ENCODE measurements at places on chromosomes 1 and 21. TPM values are rescaled to one million over a fixed set of nuclear protein-coding genes. Genes with fewer than 3 reads are reported as not detected.

GRCh38 chr1:91124989-91125417 lies 103.2 kb upstream of the ZNF644 start:
- DNase-seq, result no peak

DNA sequence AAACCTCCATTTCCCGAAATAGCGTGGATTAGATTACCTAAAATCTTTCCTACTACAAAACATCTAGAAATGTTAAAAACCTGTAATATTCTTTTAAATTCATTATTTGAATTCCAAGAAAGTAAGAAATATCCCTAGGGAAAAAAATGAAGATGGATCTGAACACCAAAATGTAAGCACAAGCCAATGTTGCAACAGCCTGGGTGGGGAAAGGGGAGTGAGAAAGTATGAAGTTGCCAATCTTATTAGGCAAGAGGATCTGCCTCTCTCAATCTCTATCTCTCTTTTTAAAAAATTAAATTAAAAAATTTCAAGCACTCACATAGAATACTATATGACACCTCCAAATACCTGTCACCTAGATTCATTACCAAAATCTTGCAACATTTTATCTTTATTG lies 74.9 kb upstream of the IRF2BP2 start:
- DNase-seq, result no peak

- DNase-seq, result no peak
These were observed 711.2 kb downstream of the MRPL39 start for GRCh38 chr21:24895885-24896734.

The AMY1C gene
- not detected for total RNA-seq

DNA sequence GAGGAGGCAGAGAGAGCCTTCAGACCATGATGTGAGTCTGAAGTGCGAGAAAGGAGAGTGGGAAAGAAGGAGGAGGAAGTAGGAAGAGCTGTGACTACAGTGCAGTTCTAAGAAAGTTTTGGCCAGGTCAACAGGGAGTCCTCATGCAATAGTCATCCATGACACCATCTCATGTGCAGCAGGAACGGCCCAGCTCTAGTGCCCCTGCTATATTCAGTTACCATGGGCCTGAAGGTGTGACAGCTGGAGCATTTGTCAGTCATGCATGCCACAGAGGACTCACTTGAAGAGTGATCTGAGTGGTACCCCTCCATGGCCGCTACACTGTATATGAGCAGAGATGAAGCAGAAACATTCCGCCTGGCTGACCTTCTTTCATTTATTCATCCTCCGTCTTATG lies 77.9 kb downstream of the OMA1 start:
- DNase-seq, result no peak

- peak; percentile 22 for DNase-seq
These were observed 770 bp downstream of the NTNG1 start for GRCh38 chr1:107141491-107142126.

DNA sequence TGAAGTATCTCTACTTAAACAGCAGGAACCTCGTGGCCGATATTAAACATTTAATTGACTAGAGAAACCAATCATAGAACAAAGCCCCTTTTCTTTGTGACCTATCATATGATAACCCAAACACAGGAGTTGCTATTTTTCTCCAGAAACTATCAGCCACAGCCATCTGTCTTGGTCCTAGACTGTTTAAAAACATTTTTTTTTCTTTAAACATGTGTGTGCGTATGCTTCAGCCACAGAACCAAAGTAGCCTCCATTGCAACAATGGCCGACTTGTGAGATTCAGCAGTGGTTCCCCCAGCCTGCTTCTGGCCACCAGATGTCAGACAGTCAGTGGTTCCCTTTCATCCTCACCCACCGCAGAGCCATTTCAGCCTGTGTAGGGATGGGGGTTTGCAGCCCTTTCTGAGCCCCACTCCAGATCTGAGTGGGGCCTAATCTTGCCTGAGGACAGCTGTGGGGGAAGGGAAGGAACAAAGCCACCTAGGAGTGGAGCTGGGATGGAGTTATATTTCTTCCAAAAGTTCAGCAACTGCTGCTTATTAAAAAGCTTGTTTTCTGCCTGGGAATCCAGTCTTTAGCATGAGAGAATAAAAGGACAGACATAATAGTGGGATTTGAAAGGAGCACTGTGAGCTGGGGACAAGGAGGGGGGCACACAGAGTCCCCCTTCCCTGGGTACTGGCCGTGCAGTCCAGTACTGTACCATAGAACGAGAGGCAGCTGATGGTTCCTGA lies 11.7 kb upstream of the IGSF3 start:
- DNase-seq, result no peak

DNA sequence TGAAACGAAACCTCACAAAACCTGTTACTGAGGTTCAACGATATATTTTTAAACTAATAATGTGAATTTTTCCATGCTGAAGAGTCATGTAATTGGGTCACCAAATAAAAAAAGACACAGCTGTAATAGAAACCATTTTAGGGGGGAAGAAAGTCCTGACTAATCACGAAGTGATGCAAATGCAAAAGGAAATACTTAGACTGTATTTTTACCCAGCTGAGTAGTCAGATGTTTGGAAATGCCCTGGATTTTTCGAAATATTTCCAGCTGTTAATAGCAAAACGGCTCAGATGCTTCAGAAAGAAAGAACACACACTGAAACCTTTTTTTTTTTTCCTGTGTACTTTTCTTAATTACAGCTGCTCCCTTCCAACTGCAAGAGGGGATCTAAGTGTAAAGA lies 210.3 kb downstream of the SETD4 start:
- no peak for DNase-seq

DNA sequence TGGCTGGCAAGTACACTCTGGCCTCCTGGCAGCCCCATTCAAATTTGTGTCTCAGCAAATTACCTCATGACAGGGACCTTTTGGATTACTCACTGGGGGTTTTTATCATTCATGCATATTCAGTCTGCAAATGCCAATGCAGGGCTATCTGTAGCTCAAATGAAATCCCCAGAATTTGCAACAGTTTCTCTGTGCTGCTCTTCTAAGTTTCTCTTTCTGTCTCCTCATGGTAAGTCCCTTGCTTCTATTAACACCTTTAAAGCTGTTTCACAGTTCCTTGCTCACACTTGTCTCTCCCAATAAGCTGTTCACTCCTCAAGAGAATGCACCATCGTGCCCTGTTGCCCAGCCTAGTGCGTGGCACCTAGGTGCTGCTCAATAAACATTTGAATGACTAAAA lies 3.3 kb upstream of the FAM78B start:
- no peak for DNase-seq

DNA sequence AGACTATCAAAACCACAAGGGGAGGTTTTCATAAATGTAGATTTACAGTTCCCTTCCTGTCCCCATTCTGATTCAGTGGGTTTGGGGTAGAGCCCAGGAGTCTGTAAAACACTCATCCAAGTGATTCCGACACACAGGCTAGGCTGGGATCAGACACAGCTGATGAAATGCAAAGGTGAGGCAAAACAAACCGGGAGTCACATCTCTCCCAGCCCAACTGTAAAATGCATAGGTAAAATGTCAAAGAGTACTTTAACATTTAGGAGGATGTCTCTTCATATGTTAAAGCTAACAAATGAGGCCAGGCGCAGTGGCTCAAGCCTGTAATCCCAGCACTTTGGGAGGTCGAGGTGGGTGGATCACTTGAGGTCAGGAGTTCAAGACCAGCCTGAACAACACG lies 45.0 kb downstream of the ZNF281 start:
- DNase-seq, result no peak

DNA sequence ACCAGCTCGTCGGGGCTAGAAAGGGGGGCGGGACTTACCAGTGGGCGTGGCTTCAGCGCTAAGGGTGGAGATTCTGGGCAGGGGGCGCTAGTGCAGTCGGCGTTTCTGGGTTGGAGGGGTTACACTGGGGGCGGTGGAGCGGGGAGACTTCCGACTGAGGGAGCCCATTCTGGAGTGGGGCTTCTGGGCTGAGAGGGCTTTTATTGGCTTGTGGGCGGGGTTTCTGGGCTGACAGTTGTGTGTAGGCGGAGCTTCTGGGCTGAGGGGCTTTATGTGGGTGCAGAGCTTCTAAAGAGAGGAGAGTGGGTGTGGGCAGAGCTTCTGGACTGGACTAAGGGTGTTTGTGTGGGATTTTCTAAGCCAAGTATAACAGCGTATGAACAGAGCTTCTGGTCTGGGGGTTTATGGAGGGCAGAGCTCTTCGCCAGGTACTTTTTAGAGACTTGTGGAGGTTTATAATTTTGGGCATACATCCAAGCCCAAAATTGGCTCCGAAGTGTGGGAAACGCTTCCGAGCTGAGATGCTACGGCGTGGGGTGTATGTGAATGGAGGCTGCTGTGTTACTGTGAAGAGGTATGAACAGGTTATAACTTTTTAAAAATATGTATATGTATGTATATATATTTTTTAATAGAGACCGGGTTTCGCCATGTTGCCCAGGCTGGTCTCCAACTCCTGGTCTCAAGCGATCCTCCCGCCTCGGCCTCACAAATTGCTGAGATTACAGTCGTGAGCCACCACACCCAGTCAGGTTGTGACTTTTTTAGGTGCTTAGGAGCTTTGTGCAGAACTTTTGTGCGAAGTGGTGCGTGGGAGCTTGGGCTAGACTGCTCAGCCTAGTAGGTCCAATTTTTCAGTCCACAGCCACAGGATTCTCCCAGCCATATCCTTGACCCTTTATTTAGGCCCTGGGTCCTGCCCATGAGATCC lies 825 bp downstream of the TMEM39B start:
- DNase-seq, result no peak

GRCh38 chr1:205630241-205630640 lies 1.6 kb downstream of the ELK4 start:
- DNase-seq, result no peak

- no peak for DNase-seq
These were observed 15.2 kb downstream of the GIPC2 start for GRCh38 chr1:78060857-78061563.

- no peak for DNase-seq
These were observed 97.3 kb upstream of the SYT6 start for GRCh38 chr1:114250683-114251572.

DNA sequence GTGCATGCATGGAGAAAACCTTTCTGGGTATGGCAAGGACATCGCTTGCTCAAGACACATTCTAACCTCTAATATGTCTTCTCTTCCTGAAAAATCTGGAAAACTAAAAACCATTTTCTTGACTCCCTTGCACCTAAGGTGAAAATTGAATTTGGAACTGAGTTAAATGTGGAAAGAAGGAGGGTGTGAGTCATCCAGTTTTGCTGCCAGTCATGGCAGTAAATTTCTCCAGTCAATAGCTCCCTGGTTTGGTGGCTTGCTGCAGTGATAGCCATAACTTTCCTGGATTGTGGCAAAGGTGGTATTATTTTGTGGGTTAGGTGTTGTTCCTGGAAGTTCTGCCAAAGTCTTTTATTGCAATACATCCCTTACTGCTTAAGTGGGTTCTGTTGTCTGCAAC lies 2.5 kb downstream of the ZCCHC17 start:
- no peak for DNase-seq

The CHRM3 gene
- total RNA-seq, result 38.8 TPM

DNA sequence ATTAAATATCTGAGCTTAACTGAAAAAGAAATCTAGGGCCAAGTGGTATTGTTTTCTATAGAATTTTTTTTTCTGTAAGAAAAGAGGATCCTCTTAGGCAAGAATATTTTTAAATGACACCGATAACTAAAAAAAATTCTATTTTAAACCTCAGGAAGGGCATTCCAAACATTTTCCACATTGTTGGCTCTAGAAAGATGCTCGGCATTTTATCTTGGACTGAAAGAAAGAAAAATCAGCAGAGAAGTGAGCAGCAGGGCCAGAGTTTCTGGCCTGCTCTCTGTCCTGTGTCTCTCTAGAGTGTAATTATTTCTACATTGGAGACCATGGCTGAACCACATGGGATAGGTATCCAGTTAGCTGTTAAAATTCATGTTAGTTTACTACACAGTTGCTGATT lies 192.5 kb upstream of the GREM2 start:
- no peak for DNase-seq

- DNase-seq, result no peak
These were observed at the start of gene CD2 for GRCh38 chr1:116754198-116754977. TSS of gene CD2 (plus strand) at chr1:116754430. CDS start at chr1:116754493, 63 bp downstream.

GRCh38 chr1:167912294-167912693 lies 1.6 kb downstream of the ADCY10 start:
- DNase-seq, result no peak

DNA sequence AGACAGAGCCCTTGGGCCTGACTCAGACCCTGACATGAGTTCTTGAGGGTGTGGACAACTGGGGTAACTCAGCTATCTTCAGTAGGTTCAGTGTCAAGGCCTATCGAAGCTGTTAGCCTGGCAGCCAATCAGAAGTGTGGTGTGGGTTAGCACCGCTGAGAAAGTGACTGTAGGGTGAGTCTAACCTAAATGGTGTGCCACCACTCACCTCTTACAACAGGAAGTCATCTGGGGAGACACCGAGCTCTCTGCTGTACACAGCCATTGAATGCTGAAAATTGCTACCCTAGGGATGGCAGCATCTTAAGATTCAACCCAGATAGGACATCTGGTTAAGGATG lies 44.6 kb downstream of the RASSF5 start:
- no peak for DNase-seq

- no peak for DNase-seq
These were observed 112.3 kb downstream of the KCNJ6 start for GRCh38 chr21:37804001-37804400.

DNA sequence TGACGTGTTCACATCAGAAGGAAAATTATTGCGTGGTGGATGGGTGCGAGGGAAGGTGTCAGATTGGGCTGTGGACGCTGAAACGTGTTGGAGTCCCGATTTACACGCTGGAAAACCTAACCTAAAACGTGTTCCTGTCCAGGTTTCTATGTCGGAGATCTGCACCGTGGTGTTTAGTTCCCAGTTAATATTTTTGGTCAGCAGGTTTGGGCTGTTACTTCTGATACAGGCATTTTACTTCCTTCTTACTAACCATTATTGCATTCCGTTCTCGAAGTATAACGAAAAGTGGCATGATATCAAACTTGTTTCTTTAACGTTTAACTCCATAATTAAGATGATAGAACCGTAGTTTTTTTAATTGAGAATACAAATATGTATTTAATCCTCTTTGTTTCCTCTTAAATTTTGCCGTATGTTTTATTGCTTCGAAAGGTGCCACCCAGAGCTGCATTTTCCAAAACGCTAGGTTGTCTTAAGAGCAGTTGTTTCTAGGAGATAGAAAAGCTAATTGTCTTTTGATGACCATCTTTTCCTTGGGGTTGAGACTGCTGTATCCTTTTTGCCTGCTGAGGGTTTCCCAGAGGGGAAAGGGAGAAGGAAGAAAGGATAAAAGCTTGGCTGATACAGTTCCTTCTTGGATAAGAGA lies 1.3 kb downstream of the ADARB1 start:
- no peak for DNase-seq

The GIPC2 gene
- total RNA-seq, result 0.47 TPM

The CLCA1 gene
- total RNA-seq, result 0.16 TPM
